ENCODE measurements at places on chromosomes 6 and 20. TPM values are rescaled to one million over a fixed set of nuclear protein-coding genes. Genes with fewer than 3 reads are reported as not detected.

DNA sequence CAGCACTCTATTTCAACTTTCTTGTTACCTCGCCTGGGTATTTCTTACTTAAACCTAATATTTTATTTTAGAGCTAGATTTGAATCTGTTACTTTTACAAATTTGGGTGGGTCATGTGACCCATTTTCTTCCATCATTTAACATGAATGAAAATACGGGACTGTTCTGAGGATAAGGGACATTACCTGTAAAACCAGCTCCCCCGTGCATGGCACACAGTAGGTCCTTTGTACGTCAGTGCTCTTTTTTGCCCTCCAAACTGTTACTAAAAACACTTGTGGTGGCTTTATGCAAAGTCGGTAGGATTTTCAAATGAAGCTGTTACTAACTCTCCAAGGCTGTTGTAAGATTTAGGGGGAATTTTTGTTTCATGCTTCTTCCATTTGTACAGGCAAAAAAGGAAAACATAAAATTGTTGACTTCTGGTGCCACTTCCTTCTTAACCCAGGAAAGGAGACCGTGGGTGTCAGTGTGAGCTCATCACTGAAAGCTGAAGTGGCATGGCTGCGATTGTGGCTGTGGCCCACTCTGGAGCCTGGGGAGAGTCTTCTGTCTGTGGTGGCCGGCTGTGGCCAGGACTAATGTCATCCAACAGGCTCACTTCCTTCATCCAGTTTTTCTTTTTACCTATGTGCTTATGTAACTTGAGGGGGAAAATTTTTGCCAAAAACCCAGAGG is 40.2 kb upstream of the PXDC1 start:
- no peak for DNase-seq

PRSS16 gene
- total RNA-seq = 14.3 TPM

DNA sequence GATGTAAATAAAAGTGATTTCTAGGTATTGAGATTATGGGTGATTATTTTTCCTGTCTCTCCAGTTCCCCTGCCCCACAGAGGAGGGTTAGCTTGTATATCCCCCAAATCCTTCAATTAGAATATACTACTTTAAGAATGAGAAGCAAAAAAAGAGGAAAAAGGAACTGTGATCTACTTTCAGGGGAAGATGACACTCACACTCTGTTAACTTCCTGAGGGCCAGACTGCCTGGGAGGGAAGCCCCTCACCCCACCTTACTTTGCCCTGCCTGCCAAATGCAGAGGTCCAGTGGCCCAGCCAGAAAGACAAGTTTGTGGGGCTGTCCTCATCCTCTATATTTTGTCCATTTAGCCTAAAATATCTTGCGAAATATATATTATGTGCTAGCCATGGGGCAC is 9.2 kb upstream of the LY86 start:
- DNase-seq = no peak

- DNase-seq = peak; percentile 52
Measured at GRCh38 chr20:2752567-2753460, 47.6 kb downstream of the CPXM1 start.

DNA sequence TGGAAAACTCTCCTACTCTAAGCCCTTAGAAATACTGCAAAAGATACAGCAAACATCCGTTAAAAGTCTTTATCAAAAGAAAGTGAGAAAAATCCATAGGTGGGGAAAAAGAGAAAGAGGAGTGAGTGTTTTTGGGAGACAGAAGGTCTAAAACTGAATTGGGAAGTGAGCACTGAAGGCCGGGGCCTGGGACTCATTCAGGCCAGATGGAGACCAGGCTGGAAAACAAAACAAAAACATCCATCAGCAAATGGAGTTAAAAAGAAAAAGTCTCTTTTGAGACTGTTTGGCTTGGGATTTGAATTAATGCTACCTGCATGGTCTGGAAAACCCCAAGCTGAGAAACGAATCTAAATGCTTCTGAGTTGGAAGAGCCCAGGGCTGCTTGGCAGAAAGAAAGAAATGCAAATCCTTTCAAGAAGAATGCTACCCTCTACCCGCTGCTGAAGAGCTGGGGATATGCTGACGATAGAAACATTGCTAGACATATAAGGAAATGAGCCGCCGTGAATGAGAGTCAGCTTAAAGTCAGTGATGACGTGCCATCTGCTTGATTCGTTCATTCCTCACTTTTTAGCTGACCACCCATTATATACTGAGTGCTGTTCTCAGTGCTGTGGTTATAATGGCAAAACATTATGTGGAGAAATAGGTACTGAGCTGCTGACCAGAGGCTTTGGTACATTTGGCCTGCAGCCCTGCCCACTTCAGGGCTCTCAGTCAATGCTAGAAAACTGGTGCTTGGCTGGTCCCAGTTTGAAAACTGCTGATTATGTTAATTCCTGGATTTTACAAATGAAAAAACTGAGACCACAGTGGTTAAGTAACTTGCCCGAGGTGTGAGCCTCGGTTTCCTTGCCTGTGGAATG is 28.0 kb upstream of the TULP4 start:
- DNase-seq = no peak

NKX2-4 gene
- total RNA-seq = not detected

DNA sequence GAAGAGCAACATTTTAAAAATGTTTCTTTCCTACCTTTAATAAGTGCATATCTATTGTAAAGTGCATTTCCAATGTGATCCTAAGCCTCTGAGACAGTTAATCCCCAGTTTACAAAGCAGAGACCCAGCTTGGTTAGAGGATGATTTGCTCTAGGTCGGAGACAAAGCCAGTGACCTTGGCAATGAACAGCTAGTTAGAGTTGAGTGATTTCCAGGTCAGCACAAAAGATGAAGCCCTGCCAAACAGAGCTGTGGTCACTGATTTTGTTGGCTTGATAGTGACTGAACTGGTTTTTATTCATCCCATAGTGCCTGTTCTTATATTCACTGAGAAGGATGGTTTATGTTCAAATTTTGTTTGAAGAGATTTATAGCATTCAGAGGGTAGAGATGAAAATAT is 56.6 kb upstream of the CD83 start:
- no peak for DNase-seq

LPA gene
- not detected for total RNA-seq

PTCHD4 gene
- total RNA-seq = 16.2 TPM

DNA sequence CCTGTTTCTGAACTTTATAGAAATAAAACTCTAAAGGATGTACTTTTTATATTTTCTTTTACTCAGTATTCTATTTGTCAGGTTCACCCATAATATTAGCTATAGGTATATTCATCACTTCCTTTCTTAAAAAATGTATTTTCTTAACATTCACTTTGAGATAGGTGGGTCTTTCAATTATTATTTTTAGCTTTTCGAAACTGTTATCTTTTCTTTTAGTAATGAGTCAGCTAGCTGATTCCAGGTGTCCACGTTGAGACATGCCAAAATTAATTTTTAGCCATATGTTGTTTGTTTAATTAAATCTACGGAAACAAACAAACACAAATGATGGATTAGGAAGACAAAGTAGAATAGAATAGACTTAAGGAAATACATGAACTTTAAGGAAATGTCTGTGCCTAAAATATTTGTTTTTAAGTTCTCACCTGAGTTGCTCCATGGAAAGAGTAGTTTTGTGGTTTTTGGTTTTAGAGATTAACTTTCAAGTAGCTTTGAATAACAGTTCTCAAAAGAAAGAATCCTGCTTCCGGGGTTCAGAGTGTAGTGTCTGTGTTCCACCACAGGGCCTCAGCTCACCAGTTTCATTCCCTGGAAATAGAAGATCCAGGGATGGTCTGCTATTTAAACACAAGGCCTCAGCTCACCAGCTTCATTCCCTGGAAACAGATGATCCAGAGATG is 435.0 kb downstream of the HAO1 start:
- DNase-seq = no peak

DNA sequence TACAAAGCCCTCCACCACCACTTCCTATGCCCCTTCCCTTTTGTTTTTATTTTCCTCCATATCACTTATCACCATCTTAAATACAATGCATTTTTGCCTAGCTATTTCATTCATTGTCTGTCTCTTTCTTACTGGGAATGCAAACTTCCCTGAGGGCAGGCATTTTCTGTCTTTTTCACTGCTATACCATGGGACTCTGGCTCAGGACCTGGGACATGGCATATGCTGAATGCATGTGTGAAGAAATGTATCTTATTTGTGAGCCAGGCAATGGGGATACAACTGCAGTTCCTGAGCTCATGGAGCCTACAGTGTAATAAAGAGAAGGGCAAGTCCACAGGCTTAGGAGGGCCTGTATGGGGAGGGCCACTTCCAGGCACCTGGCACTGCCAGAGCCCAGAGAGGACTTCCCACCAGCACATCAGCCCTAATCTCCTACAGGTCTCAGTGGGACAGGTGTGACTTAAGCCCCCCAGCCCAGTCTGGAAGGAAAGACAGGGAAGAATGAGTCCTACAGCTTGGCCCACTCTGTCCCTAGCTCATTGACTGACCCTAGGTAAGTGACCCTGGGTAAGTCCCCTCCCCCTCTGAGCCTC is 43.2 kb downstream of the TFEB start:
- DNase-seq = no peak

DNA sequence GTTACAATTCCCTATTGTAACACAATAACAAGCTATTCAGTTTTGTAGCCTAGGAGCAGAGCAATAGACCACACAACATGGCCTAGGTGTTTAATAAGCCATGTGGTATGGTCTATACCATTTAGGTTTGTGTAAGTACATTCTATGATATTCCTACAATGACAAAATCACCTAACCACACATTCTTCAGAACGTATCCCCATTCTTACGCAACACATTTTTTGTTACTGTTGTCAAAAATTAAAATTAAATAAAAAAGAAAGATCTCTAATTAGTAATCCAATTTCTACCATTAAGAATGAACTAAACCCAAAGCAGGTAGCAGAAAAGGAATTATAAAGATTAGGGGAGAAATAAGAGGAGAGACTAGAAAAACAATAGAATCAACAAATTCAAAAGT is 44.0 kb downstream of the RANBP9 start:
- no peak for DNase-seq

GRCh38 chr20:52937591-52938100 is 34.5 kb upstream of the TSHZ2 start:
- peak; percentile 60 for DNase-seq

DNA sequence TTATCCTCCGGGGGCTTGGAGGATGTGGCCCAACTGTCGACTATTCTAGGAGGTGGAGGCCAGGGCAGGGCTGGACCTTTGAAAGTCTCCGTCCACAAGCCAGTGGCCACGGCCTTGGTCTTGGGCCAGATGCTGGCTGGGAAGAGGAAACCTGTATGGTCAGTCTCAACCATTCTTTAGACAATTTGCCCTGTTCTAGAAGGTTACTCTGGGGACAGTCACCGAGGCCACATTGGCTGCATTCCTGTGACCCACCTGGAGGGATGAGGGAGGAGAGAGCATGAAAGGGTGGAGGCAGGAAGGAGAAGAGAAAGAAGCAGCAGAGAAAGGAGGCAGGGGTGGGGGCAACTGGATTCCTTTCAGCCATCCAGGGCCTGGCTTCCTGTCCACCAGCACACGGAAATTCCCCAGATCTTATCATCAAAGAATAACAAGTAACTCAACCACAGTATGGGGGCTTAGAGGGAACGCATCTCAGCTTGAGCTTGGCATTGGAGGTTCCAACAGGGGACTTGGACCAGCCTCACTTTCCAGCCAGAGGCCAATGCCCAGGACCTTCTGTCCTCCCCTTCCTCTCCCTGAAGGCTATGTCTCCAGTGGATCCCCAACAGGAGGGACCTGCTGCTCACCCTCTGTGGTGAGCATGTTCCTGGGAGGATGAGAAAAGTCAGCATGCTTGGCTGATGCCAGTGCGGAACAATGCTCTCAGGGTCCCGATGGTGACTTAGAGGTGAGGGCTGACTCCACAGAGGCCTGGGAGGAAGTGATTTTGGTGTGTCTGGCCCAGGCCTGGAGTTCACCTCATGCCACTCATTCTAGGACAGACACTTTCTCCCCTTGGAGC is 30.4 kb downstream of the TGM2 start:
- peak; percentile 92 for DNase-seq

- DNase-seq = no peak
Measured at GRCh38 chr6:45543298-45544235, 165.8 kb upstream of the SUPT3H start.

SLC17A2 gene
- not detected for total RNA-seq

NUP43 gene
- total RNA-seq = 28.2 TPM

DNA sequence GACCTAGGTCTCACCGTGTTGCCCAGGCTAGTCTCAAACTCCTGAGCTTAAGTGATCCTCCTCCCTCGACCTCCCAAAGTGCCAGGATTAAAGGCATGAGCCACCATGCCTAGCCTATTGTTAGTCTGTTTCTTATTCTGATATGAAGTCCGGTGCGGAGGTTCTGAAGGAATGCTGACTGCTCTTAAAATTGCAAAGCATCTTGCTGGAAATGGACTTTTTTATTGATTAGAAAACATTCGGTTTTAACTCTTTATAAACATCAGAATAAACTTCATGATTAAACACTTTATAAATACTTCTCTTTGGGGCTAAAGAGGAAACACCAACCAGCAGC is 3.2 kb downstream of the TNFAIP3 start:
- no peak for DNase-seq

- DNase-seq = no peak
Measured at GRCh38 chr20:59163631-59164530, at the start of gene ZNF831. Gene ZNF831, plus strand, starts transcription at chr20:59163821. Its CDS starts 27,199 bp downstream, at chr20:59191020.

MICB gene
- total RNA-seq = 18.2 TPM

SIRT5 gene
- 20.1 TPM for total RNA-seq

- DNase-seq = no peak
Measured at GRCh38 chr20:59412181-59412580, 111.8 kb downstream of the EDN3 start.

SPAG4 gene
- 40.6 TPM for total RNA-seq

GRCh38 chr6:5630636-5631035 is 369.3 kb downstream of the FARS2 start:
- no peak for DNase-seq

DNA sequence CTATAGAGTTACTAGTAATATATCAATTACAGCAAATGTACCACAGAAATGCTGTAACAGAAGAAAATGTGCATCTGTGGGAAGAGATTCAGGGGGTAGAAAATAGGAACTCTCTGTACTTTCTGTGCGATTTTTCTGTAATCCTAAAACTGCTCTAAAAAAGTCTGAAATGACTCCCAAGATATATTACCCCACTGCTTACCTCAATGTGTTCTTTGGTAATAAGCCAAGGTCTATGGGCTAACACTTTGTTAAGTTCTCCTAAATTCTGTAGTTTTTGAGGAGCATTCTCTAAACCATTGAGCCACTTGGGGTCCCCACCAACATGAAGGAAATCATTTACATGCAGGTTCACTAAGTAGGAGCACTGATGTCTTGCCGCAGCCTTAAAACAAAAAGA is 94.4 kb downstream of the SESN1 start:
- no peak for DNase-seq

- no peak for DNase-seq
Measured at GRCh38 chr6:136644597-136644952, 94.4 kb upstream of the MAP7 start.

Measured in Caki2 (cell line).